ENCODE measurements at places on chromosomes 2 and 18. TPM values are rescaled to one million over a fixed set of nuclear protein-coding genes. Genes with fewer than 3 reads are reported as not detected.

DNA sequence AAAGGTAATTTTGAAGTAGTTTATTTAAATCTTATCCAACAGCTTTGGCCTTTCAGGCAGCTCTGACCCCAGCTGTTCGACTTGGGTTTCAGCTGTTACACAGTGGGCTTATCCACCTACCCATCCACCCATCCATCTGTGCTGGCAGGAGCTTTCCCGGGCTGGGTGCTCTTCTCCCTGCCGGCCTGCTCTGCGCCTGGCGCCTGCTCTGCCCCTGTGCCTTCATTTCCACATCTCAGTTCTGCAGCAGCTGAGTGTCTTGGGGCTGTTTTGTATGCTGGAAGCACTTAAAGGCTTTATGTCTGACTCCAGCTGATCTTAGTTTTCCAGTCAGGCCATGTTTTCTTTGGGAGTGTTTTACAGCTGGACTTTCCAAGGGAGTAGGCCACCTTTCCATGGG, 24.2 kb downstream of the LDLRAD4 start:
- no peak for DNase-seq

GRCh38 chr2:82199493-82199852, 1894.9 kb upstream of the LRRTM1 start:
- no peak for DNase-seq

The FOXI3 gene
- total RNA-seq, result not detected

- no peak for DNase-seq
Measured at GRCh38 chr2:98835831-98836385, 100.1 kb downstream of the CRACDL start.

The DNAJC5G gene
- 0.44 TPM for total RNA-seq

GRCh38 chr2:170815746-170816503, 762 bp upstream of the GAD1 start:
- peak; percentile 73 for DNase-seq

- no peak for DNase-seq
Measured at GRCh38 chr2:177075254-177075653, 137.3 kb upstream of the HNRNPA3 start.

The ACVR1 gene
- total RNA-seq, result 13.3 TPM

The SLC4A3 gene
- 0.22 TPM for total RNA-seq

DNA sequence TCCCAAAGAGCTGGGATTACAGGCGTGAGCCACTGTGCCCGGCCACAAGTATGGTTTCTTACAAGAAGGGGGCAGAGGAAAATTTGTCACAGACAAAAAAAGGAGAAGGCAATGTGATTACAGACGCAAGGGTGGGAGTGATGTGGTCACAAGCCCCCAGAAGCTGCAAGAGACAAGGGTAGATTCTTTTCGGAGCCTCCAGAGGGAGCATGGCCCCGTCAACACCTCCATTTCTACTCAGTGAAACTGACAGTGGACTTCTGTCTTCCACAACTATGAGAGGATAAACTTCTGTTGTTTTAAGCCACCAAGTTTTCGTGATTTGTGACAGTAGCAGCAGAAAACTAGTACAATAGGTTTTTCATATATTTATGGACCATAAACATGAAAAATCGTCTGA, 2.1 kb upstream of the TCF7L1 start:
- peak; percentile 57 for DNase-seq

- peak; percentile 19 for DNase-seq
Measured at GRCh38 chr2:136248242-136248641, 130.3 kb upstream of the CXCR4 start.

The ANKRD12 gene
- total RNA-seq, result 35.5 TPM

The UGT1A8 gene
- total RNA-seq, result not detected

- no peak for DNase-seq
Measured at GRCh38 chr18:79510731-79511241, 115.1 kb downstream of the NFATC1 start.

GRCh38 chr2:232581725-232582124, 31.2 kb downstream of the EIF4E2 start:
- DNase-seq, result no peak

- DNase-seq, result no peak
Measured at GRCh38 chr2:147424766-147425165, 420.1 kb upstream of the ACVR2A start.

The CFC1 gene
- not detected for total RNA-seq

All from lung microvascular endothelial cell (primary cell).